Fibroblast of gingiva (primary cell): ENCODE measurements at places on chromosomes 5 and 9.

DNA sequence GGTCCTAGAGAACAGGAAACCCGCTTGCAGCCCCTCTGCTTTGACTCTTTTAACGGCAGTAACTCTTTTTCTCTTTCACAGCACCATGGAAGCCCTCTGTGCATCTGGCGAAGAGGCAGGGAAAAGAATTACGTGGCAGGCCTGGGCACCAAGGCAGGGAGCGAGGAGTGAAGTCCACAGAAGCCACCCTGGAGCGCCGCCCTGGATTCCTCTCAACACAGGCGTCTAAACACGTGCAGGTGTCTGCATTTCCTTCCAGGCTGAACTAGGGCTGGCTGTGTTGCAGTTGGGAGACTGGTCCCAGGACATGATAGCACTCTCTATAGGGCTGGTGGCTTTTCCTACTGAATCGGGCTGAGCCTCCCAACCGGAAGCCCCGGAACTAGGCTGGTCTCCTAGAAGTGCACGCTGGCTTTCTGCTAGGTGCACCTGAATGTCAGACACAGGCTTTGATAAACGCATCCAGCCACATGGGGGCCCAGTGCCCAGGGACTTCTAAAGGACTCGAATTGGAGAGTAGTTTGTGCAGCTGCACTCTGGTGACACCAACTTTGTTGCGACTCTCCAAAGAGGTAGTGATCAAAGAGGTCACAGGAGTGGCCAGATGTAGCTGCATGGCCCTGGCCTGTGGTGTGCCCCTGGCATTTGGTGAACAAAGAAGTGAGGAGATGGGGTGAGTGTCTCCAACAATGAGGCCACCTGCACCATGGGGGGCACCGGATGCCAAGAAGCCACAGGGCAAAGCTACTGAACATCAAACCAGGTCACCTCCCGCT is 54.5 kb downstream of the AK8 start:
- no peak for DNase-seq

GRCh38 chr9:19119246-19119645 is 8.0 kb downstream of the PLIN2 start:
- DNase-seq, result no peak

DNA sequence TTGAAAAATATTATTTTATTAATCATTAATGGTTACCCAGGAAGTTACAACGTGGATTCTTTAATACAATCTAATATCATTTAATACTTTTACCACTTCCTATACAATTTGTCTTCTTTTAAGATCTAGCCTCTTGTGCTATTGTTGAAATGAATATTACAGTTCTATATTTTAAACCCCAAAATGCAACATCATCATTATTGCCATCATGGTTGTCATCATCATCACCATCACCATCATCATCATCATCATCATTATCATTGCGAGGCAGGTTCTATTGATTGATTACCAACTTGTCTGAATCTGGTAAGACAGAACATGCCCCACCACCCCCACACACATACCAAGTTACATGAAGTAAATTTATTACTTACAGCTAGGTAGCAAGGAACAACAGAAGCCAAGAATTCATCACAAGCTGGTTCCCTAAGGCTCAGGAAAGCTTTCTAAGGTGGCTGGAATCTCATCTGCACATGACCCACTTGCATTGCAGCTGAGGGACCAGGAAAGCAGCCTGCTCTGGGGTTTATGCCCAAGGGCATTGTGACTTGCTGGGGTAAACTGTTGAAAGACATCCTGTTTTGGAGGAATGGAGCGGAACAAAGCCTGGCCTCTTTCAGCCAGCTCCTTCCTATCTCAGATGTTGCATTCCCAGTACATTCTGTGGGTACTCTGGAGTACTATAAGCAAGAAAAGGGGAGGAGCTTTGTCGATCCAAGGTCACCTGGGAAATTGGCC is 418.1 kb downstream of the PRR16 start:
- DNase-seq, result no peak

DNA sequence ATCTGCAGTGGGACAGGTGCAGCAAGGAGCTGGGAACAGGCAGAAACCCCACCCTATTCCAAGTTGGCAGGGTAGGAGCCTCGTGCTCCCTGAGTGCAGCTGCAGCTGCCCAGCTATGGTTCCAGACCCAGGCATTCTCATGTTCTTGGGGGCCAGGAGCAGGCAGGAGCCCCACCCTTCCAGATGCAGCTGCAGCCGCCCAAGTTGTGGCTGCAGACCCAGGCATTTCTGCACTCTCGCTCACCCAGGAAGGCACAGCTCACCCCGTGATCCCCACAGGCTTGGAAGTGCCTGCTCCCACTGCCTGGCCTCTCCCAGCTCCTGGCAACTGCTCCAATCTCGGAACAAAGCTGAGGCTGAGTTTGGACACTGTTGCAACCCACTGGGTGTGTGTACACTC is 275.8 kb upstream of the ADRA1B start:
- no peak for DNase-seq

- DNase-seq, result peak; percentile 58
These were observed 4.0 kb upstream of the RANBP3L start for GRCh38 chr5:36305571-36306326.

DNA sequence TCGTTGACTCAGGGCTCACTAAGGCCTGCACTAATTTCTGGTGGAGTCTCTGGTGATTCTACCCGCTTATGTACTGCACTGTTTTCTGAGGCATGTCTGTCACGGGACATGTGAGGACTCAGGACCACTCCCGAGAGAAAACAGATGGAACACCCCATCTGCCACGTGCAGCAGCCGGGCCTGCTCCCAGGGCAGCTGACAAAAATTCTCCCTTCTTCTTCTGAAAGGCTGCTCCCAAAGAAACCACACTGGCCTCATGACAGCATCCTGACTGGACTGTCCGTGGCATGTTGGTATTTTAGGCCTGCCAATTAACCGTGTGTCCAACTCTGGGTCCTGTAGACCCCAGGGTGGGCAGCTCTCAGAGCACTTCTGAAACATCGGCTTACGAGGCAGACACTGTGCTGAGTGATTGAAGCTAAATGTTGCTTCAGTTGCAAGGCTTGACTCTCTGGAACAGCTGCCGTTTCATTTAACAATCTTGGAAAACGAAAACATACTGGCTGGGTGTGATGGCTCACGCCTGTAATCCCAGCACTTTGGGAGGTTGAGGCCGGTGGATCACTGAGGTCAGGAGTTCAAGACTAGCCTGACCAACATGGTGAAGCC is 39.0 kb downstream of the FAM240B start:
- no peak for DNase-seq

DNA sequence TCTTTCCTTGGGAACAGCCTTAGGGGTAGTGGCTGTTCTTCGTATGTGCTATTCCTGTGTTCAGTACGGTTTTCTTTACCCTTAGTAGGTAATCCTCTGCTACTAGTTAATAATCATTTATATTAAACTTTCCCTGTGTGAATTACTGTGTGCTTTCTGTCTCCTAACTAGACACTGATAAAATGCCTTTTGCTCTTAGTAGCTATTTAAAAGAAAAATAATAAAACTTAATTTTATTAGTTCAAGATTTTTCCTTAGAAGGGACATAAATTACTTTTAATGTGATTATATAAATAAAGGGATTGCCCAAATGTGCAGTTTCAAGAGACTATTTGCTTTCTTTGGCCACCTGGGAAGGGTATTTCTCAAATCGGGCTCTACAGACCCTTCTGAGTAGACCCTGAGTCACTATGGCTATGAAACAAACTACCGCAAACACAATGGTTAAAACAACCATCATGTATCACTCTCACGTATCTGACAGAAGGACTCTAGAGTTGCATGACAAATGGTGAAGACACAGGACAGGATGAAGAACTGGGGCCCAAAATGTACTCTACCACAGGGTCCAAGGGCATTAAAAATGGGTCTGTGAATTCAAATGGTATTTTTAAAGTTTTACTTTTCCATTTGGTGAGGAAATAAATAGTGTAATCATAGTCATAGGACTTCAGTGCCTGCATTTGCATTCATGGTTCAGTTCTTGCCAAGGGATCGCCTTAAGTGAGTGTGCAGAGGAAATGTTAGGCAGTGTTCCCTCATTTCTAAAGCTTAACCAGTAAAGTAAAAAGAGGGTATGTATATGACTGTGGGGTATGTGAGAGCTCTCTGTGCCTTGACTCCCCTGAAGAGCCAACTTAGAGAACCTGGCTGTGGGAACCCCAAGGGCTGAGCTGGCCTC is 97.0 kb downstream of the TSSK1B start:
- peak; percentile 44 for DNase-seq

DNA sequence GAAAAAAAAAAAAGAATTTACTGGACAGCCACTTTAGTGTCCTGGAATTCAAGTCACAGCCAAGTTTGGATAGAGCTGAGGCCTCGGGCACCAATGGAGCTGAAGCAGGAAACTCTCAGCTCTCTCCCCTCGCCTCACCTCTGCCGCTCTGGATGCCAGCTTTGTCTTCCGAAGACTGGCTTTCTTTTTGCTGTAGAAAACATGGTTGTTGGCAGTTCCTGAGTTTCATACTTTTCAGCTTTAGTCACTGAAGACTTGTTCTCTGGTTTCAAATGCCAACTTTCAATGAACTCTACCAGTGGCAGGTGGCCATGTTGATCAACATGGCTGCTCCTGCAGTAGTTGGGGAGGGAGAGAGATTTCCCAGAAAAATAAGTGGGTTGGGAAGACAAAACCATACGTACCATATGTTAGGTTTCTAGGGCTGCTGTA is 142.2 kb downstream of the SNX18 start:
- DNase-seq, result peak; percentile 84

GRCh38 chr5:80231693-80232092 is 24.2 kb downstream of the SERINC5 start:
- no peak for DNase-seq

DNA sequence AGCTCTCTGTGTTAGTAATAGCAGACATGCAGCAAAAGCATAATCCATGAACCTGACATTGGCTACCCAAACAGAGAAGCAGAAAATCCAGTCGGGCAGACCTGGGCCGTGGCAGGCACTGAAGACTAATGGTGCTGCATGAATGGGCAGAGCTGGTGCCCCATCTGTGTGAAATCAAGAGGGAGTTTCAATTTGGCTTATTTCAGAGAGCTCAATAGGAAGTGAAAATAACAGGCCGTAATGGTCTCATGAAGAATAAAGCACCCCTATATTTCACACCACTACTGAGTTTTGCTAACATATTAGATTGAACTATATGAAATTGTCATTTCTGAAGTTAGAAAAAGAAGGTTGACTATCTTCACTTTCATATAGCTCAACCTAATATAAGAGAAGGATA is 149.7 kb downstream of the ENC1 start:
- no peak for DNase-seq

- no peak for DNase-seq
These were observed 316.0 kb upstream of the PAPPA start for GRCh38 chr9:115837618-115838017.

- DNase-seq, result no peak
These were observed 6.5 kb downstream of the HIGD2A start for GRCh38 chr5:176394881-176395675.

GRCh38 chr5:15010936-15011335 is 139.4 kb upstream of the ANKH start:
- DNase-seq, result peak; percentile 21

DNA sequence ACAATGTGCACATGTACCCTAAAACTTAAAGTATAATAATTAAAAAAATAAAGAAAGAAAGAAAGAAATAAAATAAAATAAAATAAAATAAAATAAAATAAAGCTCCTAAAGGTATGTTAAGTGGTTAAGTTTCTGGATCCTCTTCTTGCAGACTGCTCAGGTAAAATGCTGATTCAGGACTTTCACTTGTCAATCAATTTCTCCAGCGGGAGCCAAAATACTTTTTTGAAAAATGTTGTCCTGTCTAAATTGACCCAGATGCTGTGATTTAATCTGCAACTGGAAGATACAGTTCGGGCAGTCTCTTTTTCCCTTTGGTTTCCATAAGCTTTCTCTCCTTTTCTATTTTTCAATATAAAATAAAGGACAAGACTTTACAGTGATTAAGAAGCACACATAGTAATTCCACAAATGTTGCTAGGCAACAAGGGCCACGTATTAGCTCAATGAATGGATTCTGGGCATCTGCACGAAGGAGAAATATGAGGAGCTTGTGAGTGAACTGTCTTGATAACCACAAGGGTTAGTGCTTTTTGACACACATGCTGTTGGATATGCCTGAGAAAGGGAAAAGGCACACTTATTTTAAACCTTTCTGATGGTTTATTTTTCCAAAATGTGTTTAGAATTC is 38.6 kb downstream of the HTR4 start:
- DNase-seq, result peak; percentile 45

GRCh38 chr9:82385633-82386032 is 397.1 kb downstream of the SPATA31D1 start:
- no peak for DNase-seq

DNA sequence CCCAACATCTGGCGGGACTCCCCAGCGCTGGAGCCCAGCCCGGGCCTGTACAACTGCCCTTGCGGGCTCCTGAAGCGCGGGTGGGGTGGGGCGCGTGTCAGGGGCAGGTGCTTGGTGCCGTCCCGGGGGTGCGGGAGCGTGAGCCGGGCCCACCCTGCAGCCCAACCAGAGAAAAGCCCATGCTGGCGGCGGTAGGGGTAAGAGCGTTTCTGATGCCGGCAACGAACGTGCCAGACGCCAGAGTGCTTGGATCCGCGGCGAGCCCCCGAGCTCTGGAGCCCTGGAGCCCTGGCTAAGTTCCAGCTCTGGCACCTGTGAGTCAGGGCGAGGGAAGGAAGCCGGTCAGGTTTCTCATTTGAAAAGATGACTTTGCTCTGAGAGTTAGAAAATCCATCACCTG is 58.0 kb downstream of the ZNF510 start:
- DNase-seq, result no peak

DNA sequence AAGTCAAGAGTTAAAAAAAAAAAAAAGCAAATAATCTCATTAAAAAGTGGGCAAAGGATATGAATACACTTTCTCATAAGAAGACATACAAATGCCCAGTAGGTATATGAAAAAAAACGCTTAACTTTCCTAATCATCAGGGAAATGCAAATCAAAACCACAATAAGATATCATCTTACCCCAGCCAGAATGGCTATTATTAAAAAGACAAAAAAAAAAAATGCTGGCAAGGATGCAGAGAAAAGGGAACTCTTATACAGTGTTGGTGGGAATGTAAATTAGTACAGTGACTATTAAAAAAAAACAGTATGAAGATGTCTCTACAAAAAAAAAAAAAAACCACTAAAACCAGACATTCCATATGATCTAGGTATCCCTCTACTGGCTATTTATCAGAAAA is 79.4 kb downstream of the LPAR1 start:
- DNase-seq, result peak; percentile 34

DNA sequence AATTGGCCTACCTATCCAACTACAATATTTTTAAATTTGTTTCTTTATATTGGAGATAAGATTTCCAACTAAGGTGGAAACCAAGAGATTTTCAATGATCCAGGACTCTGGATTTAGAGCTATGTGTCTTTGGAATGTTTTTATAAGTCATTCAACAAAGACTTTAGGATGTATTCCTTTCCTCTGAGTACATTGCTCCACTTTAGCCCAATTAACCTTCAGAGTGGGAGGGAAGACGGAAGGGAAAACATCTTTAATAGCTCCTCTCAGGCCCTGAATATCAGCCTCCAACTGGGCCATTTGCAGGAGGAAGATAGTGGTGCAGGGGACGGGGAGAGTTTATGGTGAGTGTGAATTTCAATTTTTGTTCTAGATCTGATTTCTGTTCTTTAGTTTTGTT is 239.2 kb downstream of the PIK3R1 start:
- no peak for DNase-seq

- DNase-seq, result no peak
These were observed 26.8 kb downstream of the IRF1 start for GRCh38 chr5:132463811-132464155.
